ENCODE measurements at places on chromosomes 2 and 18.

GRCh38 chr18:79855147-79855933, 57.6 kb downstream of the KCNG2 start:
- no peak for DNase-seq

DNA sequence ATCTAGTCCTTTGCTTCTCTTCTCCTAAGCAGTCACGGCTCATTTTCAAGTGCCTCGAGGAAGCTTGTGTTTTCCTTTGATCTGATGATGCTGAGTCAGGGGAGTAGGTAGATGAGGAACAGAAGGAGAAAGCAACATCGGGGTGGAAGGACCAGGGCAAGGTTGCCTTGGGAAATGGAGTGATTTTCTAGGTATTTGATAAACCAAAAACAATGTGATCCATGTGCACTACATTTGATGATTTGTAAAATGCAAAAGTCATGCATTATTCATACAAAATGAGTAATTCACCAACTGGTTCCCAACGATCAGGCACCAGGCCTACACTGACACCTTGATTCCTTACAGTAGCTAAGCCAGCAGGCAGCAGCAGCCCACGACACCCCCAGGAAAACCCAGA, 205.3 kb downstream of the ANAPC1 start:
- DNase-seq: no peak

DNA sequence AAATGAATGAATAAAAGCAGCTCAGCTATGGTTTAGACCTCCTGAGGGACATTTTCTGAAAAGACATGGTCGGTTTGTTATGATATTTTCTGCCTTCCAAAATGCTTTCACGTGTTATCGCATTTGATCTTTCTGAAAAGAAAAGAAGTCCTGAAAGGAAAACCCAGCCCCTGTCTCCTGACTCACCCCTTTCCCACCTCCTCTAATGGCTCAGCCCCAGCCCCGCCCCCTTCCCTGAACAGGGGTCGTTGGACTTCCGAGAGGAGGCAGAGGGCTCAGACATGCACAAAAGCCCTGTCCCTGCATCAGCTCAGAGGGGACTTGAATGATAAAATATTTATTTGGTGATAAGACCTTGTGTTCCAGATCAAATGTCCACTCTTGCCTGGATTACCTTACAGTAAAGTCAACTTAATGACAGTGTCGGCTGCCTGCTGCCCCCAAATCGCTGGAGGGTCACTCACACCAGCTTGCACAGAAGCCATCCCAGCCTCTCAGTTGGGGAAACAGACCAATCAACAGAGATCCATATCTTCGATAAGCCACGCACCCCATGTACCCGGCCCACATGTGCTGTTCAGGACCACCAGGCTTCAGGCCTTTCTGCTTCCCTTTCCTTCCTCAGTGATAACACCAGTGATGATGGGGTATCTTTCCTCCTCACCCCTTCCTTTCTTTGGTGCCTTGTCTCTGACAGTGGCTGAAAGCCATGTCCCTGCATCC, 69.6 kb downstream of the CLHC1 start:
- no peak for DNase-seq

GRCh38 chr18:3658529-3658928, 208.6 kb downstream of the TGIF1 start:
- DNase-seq: no peak

DNA sequence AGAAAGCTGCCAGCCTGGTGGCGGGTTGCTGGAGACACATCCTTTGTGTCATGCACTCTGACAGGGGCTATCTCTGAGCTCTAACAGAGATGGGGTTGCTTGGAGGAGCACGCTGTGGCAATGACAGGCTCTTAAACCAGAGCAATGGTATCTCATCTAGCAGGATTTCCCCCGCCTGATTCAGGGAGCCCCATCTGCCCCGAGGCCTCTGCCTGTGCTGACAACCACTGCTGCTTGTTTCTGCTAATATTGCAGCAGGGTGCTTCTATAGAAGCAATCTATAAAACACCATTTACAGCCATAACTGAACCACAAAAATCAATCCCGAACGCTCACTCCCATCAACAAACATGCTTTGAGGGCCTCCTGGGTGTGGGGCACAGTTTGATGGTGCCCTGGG, 12.8 kb upstream of the DNPEP start:
- DNase-seq: no peak

DNA sequence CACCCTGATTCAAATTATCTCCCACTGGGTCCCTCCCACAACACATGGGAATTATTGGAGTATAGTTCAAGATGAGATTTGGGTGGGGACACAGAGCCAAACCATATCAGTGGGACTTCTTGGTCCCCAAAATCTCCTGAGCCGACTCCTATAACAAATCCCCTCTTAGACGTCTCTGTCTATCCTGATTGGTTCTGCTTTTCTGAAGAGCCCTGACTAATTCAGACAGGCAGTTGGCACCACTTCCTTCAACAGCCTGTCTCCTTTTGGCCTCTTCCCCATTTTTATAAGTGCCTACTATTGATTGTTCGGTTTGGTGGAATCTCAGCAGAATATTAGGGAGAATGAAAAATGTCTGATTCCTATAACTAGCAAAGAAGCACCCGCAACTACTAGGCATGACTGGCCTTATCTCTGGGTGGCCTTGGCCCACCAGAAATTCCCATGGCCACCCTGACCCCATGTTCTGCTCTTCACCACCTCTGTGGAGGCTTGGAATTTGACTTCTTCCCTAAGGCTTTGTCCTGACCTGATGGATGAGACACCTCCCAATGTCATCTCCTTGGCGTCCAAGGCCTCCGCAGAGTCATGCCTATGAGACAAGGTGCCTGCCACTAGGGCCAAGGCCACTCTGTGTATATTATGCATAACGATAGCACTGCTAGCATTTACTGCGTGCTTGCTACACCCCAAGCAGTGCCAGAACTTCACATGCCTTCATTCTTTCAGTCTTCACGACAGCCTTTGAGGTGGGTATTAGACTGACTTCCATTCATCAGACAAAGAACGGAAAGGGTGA, 218.9 kb upstream of the COPS8 start:
- no peak for DNase-seq

- no peak for DNase-seq
Measured at GRCh38 chr2:66389651-66390131, 45.2 kb upstream of the MEIS1 start.

DNA sequence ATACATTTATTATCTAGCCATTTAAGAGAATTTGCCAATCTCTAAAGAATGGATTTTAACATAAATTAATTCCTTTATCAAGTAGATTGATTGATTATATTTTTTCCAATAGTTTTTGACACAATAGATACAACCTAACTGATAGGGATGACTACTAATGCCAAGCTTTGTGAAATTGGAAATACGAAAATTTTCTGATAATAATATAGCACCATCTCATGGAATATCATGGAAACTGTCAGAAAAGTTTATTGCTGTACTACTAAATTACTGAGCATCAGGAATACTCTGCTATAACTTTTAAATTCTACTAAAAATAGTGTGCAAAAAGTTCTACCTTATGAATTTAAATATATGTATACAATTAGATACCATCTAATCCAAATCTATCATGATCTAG, 101.8 kb upstream of the MAP2 start:
- no peak for DNase-seq

GRCh38 chr2:162113776-162114168, 38.3 kb downstream of the GCG start:
- no peak for DNase-seq

- no peak for DNase-seq
Measured at GRCh38 chr2:237738255-237738654, 60.3 kb upstream of the RBM44 start.

DNA sequence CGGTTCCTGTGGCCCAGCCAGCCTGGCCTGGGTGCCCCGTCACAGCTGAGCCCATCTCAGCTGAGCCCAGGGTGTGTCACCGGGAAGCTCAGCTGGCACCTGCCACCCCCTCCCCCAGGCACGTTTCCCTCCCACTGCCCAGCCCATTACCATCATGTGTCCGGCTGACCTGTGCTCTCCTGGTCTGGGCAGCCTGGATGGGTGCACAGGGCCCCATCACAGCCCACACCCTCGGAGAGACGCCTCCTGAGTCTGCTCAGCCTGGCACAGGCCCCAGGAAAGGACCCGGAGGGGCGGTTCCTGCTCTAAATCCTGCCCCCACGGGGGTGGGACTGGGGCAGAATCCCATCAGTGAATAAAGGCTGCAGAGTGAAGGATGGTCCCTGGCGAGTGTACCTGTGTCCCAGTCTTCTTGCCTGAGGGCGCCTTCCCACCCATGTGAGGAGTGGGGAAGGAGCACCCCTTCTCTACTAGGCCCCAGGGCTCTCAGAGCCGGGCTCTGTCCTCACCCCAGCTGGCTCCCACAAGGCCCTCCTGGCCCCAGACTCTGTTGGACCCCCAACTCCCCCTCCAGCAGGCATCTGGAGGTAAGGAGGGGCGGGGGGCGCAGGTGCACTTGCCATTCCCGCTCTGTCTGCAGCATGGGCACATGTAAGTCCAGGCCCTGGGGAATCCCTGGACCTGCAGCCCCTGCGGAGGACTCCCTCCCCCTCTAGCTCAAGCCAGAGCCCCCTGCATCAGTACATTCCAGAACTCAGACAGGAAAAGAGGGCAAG, 21.2 kb downstream of the GPC1 start:
- no peak for DNase-seq

GRCh38 chr2:140177086-140177485, 1396.9 kb upstream of the NXPH2 start:
- no peak for DNase-seq

GRCh38 chr2:54464341-54464740, 8.2 kb downstream of the SPTBN1 start:
- DNase-seq: no peak

DNA sequence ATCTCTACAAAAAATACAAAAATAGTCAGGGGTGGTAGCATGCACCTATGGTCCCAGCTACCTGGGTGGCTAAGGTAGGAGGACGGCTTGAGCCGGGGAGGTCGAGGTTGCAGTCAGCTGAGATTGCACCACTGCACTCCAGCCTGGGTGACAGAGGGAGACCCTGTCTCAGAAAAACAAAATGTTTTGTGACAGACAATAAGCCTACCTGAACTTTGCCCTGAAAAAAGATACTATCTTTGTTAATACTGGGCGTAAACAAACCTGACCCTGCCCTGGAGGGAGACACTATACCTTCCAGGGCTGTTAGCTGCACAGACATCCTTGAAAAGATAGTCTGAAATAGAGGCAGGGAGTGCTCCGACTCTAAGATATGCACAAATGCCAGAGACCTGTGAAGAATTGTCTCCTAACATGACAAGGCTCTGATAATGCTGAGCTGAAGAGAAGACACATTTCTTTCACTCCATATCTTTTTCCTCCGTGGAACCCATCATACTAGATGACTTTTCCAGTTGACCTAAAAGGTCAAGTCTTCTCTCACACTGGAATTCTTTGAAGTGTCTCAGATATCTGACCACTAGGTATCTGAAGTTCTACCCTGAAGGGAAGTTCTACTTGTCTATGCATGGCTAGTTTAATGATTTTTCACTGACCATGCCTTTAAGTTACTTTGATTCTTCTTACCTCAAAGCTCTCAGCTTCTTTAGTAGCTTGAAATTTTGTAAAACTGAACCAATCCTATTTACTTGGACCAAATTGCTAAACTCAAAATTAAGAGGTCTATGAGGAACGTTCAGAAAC, 20.9 kb upstream of the HK2 start:
- no peak for DNase-seq

DNA sequence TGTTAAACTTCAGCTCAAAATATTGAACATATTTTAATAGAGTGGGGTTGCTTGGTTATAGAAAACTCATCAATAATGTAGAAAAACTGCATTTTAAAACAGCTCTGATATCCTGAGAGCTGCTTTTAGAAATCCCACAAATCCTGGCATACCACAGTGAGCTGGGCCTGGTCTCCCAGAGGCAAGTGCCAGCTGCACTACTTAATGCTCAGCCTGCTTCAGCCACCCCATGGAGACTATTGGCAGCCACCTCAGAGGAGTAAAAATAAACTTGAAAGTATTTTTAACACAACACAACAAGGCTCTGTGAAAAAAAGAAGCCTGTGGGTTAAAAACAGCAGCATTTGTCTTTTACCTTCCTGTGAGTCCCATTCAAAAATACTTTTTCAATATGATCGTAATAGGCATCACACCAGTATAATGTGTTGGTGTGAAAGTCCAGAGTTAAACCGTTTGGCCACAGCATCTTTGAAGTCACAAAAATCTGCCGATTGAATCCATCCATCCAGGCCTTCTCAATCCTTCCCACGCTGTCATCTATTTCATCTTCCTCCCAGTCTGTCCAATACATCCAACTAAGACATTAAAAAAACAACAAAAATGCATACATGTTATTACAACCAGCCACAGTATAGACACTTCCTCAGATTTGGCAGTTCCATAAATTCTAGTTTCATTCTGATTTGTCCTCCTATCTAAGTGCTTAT, 1115.3 kb downstream of the LRP1B start:
- no peak for DNase-seq

DNA sequence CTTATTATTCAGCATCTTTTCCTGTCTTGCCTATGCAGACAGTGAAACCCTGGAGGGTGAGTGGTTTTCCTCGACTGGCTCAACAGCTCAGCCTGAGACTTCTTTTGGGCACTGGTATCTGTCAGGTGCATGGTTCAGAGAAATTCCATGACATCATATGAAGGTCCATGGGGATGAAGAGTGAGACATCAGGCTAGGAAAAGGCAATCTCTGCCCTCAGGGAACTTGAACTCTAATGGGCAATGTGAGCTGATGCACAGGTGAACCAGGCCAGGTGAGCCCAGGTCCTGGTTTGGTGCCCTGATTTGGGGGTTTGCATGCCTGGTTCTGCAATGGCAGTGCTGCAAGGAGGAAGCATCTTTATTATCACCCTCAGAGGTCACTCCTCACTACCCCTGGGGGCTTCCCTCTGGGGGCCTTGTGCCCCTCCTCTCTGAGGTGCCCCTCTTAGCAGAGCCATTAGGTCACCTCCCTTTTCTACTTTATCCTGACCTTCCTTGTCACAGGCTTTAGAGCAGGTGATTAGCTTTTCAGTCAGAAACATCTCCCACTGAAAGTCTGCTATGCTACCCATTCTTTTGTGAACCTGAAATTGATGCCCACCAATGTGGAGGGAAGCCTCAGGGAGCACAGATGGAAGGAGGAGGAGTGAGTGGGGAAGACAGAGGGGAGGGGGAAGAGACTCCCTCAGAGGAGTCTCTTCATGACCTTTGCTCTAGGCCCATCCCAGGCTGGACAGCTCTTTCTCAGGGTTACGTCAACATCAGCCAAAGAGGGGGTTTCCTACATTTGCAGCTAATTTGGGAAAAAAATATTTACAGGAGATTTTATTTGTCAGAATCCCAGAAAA, 47.3 kb downstream of the MERTK start:
- DNase-seq: no peak

DNA sequence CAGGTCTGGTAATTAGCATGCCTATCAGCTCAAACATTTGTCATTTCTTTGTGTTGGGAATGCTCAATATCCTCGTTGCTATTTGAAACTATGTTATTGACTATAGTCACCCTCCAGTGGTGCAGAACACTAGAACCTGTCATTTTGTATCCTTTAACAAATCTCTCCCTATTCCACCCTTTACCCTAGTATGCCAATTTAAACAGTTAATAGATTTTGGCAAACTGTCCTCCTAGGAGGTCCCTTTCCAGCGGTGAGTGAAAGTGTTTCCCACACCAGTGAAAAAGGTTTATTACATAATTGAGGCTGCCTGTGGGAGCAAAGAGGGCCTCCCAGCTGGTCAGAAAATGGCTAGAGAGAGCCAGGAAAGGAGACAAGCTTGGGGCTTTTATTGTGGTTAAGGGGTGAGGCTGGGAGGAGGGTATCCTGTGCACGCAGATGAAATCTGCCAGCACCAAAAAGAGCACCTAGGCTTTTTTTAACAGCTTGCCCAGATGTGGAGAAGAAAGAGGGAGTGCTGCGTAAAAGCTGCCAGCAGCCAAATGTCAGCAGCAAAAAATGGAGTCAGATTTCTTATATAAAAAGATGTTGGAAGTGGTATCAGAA, 1.8 kb upstream of the DRC1 start:
- no peak for DNase-seq

Data from retinal pigment epithelial cell (primary cell).